ENCODE measurements at places on chromosomes 7 and 10. TPM values are rescaled to one million over a fixed set of nuclear protein-coding genes. Genes with fewer than 3 reads are reported as not detected.
A peak's percentile ranks its signal among the peaks of the same experiment; 100 is the strongest.

GRCh38 chr10:93703066-93703465 lies 674 bp upstream of the FRA10AC1 start:
- DNase-seq: peak; percentile 7

GRCh38 chr10:112797855-112798254 lies 152.2 kb upstream of the TCF7L2 start:
- DNase-seq: no peak

GRCh38 chr7:43137811-43138210 lies 25.4 kb downstream of the HECW1 start:
- DNase-seq: no peak

- DNase-seq: no peak
Observed at GRCh38 chr7:73778801-73779389, 8.8 kb upstream of the CLDN3 start.

GRCh38 chr10:29297678-29298077 lies 8.8 kb downstream of the LYZL1 start:
- DNase-seq: peak; percentile 24

The TRIM56 gene
- total RNA-seq: 27.6 TPM

The SPDYE1 gene
- under 0.01 TPM for total RNA-seq

Measured in fibroblast of lung (primary cell).